ENCODE measurements at places on chromosomes 5 and 9.

- no peak for DNase-seq
Observed at GRCh38 chr9:6219040-6219439, 3.4 kb downstream of the IL33 start.

GRCh38 chr9:38713426-38713825 lies 6.5 kb downstream of the FAM240B start:
- DNase-seq, result peak; percentile 96

DNA sequence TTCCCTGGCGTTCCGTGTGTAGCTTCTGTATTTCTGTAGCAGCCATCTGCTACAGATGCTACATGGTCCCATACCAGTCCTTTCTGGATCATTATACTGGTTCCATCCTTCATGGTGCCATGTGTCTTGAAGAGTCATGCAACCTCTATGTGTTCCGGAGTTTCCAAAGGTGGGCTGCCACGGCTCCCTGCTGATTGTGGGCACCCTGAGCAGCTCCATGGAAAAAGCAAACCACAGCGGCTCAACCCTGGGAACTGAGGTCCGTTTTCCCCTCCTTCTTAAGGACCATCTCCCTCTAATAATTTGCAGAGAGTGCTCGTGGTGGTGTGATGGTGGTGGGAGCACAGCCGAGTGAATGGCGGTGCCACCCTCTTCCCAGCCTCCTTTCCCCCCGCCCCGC lies 600.4 kb downstream of the CCDC171 start:
- DNase-seq, result no peak

- DNase-seq, result no peak
Observed at GRCh38 chr5:5688194-5688924, 265.9 kb downstream of the ICE1 start.

DNA sequence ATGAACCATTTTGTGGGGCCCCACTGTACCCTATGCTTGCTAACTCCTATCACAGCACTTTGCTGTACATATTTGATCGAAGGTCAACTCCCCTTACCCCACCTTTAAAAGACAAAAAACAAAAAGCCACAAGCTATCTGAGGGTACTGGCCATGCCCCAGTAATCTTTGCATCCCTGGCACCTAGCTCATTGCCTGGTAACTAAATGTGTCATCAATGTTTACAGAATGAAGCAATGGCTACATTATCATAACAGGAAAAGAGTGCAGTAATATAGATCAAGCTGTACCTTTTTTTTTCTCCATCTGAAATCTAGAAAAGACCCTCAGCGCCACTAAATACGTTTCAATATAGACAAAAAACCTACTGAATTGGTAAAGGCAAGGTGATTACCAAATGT lies 188.0 kb downstream of the ELAVL2 start:
- no peak for DNase-seq

- peak; percentile 40 for DNase-seq
Observed at GRCh38 chr5:74205767-74206578, 434.6 kb downstream of the ENC1 start.

- no peak for DNase-seq
Observed at GRCh38 chr5:78750281-78750680, 101.7 kb upstream of the LHFPL2 start.

DNA sequence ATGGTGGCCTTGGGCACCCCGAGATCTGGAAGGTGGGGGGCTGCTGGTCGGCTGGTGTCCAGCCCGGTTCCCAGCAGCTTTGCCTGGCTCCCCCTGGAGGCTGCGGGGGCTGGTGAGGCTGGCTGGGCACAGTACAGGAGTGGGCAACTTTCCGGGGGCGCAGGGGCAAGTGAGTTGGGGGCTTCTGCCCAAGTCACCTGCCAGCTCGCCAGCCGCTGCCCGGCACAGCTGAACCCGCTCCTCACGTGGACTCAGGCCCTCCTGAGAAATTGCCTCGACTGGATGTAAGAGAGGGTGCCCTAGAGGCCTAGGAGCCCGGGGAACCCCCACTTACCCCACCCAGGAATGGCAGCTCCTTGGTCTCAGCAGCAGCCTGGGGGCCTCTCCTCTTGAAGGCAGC lies 15.4 kb downstream of the KCNT1 start:
- no peak for DNase-seq

DNA sequence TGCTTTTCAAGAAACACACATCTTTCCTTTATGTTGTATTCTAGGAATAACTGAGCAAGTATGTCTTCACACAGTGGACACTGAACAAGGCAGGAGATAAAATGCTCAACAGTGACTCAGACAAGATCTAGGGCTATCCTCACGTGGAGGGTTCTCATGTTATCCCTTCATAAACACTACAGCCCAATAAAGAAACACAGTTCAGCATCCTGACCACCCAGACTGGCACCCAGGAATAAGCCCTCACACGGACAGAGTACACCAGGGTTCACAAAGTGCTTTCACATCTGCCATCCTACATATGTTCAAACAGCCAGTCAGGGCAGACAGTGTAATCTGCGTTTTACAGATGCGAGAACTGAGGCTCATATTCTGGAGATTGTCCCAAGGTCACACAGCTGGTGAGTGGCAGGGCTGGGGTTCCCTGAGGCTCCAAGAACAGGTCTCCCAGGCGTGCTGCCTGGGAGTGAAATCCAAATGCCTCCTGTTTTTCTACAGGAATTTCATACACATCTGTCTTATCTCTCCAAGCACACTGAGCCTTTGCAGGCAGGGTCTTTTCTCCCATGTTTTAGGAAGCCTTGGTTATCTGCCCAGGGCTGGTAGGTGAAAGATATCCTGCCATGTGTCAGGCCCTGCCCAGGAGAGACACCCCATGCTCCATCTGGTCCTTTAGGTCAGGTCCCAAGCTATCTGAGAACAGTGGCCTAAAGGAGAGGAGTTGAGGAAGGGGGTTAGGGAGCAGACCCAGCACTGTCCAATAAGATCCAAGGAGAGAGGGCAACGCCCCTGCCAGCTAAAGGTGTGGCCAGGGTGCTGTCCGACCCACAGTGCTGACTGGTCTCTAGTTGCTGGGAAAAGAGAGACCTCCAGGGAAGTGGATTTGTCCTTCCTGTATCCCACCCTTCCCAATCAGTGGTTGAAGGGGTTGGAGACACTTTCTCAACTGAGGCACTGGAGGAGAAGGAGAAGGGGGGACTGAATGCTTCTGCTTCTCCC lies 47.9 kb upstream of the XPA start:
- DNase-seq, result no peak

- DNase-seq, result no peak
Observed at GRCh38 chr5:124584991-124585715, 161.3 kb downstream of the ZNF608 start.

DNA sequence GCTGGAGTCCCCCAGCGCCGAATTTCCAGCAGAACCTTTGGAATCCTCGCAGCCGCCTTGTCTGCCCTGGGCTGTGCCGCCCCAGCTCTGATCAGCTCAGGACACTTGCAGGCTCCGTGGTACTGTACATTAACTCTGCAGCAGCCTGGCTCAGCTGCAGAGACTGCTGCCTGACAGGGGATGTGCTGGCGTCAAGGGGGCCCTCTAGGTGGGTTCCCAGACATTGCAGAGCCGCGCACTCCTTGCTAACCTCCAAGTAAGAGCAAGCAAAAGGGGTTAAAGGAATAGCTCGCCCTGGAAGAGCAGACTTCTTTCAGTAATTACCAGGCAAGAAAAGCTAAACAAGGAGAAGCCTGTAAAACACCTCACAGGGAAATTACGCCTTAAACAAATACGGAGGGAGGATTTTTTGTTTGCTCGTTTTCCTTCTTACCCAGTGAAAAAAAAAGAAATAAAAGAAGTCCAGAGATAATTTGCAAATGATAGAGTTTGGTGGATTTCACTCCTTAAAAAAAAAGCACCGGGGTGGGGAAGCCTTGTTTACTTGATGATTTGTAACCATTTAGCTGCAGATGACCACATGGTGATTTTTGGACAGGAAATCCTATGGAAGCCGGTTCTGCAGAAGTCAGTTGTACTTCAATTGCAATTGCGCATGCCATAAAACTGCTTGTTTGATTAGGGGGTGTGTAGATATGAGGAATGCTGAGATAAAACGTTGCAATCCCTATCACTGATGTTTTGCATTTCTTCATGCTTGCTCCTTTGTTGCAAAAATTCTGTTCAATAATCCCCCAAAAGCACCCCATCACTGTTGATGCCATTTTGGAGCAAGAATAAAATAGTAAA lies 305.8 kb downstream of the PDE4D start:
- DNase-seq, result no peak

DNA sequence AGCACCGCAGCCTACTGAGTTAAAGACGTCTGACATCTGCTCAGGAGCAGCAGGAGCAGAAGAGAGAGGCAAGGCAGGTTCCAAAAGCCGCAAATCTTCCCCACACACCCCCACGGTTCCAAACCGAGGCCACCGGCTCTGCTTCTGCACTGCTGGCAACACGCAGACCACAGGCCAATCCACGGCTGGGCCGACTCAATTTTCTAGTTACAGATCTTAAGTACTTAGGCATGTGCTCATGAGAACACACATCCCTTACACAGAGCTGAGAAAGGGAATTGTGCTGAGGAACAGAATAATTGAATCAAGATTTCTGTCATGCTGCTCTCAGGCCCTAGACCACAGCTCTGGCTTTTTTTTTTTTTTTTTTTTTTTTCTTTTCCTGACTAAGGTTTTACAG lies 32.6 kb downstream of the PAX5 start:
- DNase-seq, result no peak

GRCh38 chr5:77218263-77218662 lies 7.8 kb downstream of the PDE8B start:
- DNase-seq, result no peak

DNA sequence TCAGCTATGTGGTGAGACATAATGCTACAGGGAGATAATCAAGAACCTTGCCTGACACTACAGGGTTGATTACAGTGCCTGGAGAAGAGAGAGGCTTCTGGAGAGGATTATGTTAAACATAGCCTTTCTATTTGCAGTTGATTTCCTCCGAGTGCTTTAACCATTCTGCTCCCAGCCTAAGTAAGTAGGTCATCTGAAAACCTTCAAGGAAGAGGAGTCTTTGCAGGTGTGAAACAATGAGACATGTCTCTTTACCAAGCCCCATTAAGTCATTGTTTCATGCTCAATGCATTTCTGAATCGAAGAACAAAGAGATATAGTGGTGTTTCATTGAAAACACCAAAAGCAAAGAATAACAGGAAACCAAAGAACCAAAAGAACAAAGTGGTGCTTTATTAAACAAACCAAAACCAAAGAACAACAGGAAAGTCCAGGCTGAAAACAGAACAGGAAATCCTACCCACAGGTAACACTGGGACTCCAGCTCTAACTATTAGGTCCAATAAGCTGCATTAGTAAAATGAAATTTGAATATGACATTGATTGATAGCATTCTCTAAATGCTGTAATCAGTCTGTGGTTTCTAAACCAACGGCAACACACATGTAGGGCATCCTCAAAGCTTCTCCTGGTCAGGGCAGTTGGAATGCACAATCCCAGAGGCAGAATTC lies 113.3 kb upstream of the SPATA31D4 start:
- no peak for DNase-seq

DNA sequence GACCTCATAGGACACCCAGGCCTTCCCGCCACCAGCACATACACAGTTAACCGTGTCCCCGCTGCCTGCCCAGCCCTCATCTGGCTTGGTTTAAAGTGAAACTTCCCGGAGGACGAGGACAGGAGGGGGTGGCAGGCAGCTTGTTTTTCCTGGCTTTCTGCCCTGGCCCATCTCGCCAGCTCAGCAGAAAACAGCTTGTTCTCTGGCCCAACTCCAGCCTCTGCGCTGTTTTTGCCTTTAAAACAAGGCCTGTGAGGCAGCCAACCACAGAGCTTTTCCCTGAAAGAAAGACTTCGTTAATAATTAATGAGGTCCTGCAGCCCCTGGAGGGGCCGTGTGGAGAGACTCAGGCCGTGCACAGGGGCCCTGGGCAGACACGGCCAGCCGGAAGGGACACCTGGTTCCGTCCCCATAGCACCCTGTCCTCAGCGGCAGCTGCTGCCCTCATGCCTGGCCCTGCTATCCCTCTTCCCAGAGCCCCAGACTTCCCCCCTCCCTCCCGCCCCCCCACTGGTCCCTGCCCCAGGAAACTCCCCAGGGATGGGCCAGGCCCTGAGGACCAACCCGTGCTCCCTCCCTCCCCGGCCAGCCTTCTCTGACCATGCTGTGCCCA lies 108.7 kb downstream of the RXRA start:
- DNase-seq, result peak; percentile 90

GRCh38 chr5:175678074-175678473 lies 20.2 kb downstream of the HRH2 start:
- DNase-seq, result no peak

DNA sequence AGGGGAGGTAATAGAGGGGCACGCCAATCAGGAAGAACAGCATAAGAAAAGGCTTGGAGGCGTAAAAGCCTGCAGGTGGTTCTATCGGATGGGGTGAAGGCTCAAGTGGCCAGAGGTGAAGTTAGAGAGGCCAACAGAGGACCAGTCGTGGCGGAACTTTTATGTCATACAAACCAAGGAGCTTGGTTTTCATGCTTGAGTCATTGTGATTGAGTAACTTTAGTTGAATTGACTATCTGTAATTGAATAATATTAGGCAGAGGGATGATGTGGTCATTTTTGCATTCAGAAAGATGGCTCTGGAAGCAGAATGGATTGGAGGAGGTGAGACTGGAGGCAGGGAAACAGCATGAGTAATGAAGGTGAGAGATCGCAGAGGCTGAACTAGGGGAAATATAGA lies 7.2 kb upstream of the SPINK4 start:
- no peak for DNase-seq

DNA sequence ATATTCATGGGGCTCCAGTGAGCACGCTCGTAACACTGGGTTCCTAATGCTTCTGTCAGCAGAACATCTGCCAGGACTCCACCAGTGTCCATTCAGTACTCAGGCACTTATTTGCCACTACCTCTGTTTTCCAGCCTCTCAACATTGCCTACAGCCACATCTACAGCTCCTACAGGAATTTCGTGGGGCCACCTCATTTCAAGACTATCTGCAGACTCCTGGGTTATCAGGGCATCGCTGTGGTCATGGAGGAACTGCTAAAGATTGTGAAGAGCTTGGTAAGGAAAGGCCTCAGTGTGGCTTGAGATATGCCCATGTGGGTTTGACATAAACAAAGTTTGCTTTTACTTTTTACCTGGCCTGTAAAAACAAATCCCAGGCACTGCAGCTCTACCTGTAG lies 92.9 kb downstream of the CYFIP2 start:
- no peak for DNase-seq

DNA sequence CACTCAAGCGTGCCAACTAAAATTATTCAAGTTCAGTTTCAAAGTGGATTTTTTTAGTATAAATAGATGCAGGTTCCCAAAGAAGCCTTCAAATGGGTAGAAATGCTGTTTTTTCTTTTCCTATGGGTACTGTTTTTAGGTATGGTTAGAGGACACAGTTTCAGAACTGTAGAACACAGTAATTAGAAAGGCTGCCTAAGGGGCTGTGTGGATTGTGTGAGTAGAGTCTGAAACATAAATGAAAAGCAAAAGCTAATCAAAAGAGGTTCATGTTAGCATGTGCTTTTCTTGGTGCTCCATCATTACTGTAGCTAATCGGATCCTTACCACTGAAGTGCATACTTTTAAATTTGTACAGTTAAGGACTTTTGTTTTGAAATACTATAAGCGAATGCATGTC lies 85.3 kb downstream of the ZSWIM6 start:
- no peak for DNase-seq

Measured in epithelial cell of proximal tubule (primary cell).